ENCODE measurements at places on chromosomes 12 and 14.

GRCh38 chr12:26396402-26396801 lies 201.0 kb downstream of the SSPN start:
- DNase-seq, result no peak

- no peak for DNase-seq
Measured at GRCh38 chr12:109710747-109711595, 2.7 kb upstream of the FAM222A start.

- DNase-seq, result no peak
Measured at GRCh38 chr12:30473274-30473673, 222.4 kb downstream of the IPO8 start.

DNA sequence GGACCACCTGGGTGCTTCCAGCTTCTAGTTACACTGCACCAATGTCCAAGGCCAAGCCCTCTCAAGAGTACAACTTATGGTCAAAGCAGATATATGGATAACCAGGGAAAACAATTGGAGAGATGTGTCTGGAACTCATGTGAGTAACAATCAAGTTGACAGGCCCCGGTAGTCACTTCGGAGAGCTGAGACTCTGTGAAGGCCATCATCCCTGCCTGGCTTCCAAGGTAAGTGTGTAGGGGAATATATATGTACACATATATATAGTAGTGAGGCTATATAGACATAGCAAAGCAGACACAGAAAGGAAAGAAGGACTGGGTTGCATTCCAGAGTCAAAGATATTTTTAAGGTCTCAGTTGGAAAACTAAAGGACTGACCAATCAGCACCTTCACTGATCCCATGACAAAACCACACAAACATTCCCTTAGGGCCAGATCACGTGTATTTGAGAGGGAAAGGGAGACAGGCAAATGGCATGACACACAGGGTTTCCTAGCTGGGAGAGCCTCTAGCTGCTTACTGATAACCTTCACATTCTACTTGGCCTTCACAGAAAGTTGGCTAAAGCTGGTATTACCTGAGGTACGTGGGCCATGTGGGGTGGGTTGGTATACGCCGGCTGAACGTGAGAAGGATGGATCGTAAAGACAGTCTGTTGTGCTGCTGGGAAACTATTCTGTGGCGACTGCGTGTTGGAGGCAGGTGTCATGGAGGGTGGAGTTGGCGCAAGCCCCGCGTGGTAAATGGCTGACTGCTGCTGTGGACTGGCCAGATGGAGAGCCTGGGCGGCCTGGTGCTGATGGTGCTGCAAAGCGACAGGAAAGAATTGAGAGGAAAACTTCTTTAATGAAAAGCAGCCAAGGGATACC lies 50.0 kb downstream of the SH2B3 start:
- peak; percentile 67 for DNase-seq

DNA sequence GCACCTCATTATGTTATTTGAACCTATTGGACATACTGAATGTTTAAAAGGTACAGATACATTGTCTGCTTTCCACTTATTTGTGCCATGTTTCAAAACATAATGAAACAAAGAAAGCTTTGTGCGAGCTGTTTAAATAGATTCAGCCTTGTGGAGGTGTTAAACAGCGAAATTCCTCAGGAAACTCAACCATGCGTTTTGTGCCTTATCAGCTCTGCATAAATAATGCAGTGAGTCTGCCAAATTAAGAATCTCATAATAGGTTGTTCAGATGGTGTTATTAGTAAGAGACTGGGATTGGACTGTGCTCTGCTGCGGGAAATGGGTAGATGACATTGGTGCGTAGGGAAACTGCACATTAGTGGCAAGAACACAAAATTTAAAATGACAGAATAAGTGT lies 163.7 kb upstream of the CLEC14A start:
- DNase-seq, result peak; percentile 5

GRCh38 chr12:42477941-42478340 lies 111.6 kb downstream of the PRICKLE1 start:
- DNase-seq, result no peak

GRCh38 chr12:90770861-90771260 lies 184.1 kb downstream of the CCER1 start:
- DNase-seq, result peak; percentile 29

- DNase-seq, result no peak
Measured at GRCh38 chr12:42757624-42758119, 168.1 kb upstream of the PRICKLE1 start.

DNA sequence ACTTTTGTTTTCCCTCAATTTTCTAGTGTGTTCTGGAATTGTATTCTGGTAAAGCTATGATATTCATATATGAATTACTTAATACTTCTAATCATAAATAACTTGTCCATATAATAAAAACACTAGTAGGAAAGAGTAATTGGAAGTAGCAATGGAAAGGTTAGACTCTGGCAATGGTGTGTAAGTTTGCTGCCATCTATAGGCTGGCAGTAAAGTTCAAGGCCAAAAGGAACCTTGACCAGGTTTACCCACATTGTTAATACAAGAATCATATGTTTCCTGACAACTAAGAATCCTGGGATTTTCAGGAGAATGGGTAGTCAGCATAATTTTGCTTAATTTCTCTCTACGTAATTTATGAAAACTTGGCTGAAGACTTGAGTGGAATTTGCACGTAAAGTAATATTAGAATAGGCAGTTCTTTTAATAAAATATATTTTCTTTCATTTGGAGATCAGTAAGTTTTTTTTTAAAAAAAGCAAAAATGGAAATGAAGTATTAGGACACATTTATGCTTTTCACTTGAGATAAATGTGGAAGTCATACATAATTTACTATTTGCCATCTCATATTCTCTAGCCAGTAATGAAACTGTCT lies 926.7 kb downstream of the GALC start:
- DNase-seq, result no peak

- DNase-seq, result no peak
Measured at GRCh38 chr12:129310346-129310745, 457.1 kb downstream of the GLT1D1 start.

DNA sequence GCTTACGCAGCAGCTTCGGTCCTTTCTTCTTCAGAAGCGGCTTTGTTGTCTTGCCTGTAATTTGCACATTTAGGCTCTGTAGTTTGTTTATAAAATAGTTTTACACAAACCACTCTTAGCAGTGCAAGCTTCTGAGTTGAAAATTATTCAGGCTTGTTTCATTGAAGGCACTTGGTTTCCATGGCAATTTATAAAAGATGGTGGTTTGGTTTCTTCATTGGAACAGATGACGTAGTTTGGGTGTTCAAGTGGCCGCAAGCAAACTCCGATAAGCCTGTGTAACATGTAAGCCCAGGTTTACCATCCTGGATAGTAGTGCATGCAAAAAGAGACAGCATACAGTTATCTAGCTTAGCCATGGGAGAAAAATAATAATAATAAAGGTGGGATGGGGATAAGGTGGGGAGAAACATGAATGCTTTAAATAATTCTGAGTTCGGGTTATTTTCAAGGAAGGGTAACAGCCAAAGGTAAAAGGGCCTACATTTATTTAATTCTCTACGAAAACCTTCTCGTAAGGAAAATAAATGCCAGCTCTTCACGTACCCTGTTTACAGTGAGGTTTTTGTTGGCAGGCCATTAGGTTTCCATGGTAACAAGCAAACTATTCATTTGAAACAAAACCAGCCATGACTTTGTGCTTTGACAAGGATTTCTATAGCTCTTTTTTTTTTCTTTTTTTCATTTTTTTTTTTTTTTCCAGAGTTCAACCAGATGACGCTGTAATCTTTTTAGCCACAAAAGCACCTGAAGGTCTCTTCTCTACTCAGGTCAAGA lies 189.6 kb upstream of the RPL10L start:
- no peak for DNase-seq

- peak; percentile 12 for DNase-seq
Measured at GRCh38 chr14:20515846-20516245, 10.5 kb downstream of the RNASE10 start.

DNA sequence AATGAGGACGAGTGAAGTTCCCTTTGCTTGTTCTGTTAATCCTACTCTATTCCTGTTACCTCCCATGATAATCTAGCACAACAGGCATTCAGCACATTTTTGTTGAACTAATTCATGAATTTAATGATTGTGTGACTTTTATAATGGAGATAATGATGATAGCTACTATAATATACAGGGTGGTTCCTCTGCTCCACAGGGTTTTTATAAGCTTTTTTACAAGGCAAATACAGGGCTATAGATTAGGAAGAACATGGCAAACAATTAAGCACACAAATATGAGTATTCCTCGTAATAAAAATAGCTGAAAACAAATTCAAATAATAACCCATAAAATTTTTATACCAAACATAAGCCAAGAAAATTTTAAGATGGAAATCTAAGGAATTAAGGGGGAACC lies 145.6 kb upstream of the TMTC1 start:
- no peak for DNase-seq

- DNase-seq, result no peak
Measured at GRCh38 chr14:28876572-28876945, 110.0 kb downstream of the FOXG1 start.

GRCh38 chr12:50103767-50104321 lies at the start of gene GPD1:
GPD1 (plus strand) TSS chr12:50104008; CDS start chr12:50104051, 43 bp downstream.
- peak; percentile 55 for DNase-seq

GRCh38 chr14:104973135-104973384 lies 5.1 kb downstream of the AHNAK2 start:
- peak; percentile 96 for DNase-seq

DNA sequence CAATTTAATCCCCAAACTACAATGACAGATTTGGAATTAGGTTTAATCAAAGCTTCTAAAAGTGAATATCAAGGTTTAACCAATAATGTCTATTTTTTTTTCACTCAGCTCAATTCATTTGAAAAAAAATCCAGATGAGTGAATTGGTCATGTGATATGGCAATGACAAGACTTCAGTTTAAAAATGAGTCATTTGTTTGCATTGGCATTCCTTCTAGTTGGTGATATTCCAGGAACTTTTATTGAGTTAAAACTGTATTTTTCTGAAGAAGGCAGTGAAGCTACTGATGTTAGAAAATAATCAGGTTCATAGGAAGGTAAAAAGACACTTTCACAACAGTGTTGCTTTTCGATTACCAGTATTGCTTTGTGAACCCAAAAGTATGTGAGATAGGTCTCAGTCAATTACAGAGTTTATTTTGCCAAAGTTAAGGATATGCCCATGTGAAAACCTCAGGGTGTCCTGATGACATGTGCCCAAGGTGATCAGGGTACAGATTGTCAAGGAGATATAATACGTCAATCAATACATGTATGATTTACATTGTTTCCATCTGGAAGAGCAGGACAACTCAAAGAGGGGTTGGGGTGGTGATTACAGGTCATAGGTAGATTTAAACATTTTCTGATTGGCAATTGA lies 1214.9 kb downstream of the GALC start:
- peak; percentile 73 for DNase-seq

GRCh38 chr12:85092814-85093370 lies 56.7 kb downstream of the LRRIQ1 start:
- no peak for DNase-seq

DNA sequence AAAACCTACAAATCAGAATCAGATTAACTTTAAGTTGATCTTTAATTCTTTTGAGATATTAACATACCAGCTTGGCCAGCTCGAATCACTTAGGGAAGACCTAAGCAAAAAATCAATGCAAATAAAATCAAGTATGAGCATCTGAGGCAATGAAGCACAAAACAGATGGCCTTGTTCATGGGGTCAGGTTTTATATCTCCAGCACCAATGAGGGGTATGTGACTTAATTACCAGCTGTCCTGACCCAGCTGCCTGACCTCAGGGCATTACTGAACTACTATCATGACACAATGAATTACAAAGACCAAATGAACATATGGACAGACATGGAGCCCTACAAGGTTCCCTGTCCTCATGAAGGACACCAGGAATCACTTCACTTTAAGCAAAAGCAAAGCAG lies 70.5 kb downstream of the FGD6 start:
- DNase-seq, result no peak

- DNase-seq, result no peak
Measured at GRCh38 chr14:103132381-103133209, 9.3 kb downstream of the TNFAIP2 start.

GRCh38 chr12:106997916-106998315 lies 11.0 kb upstream of the MTERF2 start:
- no peak for DNase-seq

DNA sequence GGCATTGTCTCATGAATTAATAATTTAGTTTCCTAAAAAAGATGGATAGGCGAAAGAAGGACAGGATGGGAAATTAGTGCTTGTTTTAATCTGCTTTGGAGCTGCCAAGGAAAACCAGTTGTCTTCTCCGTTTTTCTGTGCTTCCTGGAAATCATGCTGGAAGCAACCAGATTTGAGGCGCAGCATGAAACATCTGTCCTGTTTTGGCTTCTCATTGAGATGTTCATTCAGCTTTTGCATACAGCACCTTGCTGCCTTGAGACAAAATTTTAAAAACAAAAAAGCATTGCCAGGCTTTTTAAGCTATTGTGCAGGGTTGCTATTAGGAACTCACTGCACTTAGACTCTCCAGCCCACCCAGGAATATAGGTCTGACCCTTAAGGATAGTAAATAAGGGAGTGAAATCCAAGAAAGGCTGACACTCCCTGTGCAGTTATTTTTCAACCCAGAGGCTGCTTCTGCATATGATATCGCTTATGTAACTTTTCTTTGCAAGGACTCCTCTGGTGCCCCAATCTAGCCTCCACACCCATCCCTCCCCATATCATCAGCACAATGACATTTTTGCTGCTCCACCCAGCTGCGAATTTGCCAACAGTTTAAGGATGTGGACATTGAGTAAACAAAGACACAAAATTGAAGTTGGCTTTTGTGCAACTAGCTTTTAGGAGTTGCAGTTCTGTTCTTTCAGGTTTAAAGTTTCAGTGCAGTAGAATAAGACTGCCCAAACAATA lies 46.9 kb upstream of the MDM1 start:
- peak; percentile 24 for DNase-seq

- DNase-seq, result no peak
Measured at GRCh38 chr12:92537290-92537960, 165.4 kb upstream of the PLEKHG7 start.

GRCh38 chr12:11830307-11830801 lies 180.9 kb downstream of the ETV6 start:
- no peak for DNase-seq

GRCh38 chr14:36514278-36515104 lies 5.5 kb downstream of the NKX2-1 start:
- no peak for DNase-seq

DNA sequence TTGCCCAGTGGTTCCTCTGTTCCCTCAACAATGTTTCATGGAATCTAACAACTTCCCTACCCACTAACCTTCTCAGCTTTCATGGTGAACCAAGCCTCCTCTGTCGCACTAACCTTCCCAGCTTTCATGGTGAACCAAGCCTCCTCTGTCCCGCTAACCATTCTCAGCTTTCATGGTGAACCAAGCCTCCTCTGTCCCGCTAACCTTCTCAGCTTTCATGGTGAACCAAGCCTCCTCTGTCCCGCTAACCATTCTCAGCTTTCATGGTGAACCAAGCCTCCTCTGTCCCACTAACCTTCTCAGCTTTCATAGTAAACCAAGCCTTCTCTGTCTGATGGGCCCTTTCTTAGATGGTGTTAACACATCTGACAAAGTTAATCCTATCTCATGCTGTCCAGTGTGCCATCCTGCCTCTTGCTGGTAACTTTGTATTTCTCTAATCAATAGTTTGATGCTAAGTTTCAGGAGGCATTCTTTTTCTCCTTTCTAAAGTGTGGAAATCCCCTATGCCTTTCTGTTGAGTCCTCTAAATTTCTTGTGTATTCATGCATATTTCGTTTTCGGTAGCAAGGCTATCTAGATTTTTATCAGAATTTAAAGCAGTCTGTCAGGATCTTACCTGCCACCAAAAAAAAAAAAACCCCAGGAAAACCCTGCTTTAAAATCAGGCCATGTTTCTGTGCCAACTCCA lies 26.8 kb upstream of the KCNK13 start:
- DNase-seq, result no peak

Data from cardiac fibroblast (primary cell).